ENCODE measurements at places on chromosomes 7 and 10.

DNA sequence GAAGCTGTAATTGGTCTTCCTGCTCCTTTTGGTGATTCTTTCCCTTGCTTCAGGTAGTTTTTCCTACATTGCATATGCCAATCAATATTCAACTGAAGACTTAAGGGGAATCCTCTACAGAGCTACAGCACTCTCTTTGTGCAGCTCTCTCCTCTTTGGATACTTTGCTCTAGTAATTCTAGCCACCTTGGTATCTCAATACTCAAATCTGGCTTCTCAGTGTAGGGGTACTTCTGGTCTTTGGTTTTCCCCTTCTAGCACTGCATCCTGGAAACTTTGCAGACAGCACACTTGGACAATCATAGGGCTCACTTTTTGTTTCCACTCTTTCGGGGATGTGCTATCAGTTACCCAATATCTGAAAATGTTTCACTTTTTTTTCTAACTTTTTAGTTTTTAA is 9.9 kb downstream of the PHTF2 start:
- DNase-seq: no peak

GRCh38 chr7:19814776-19815175 is 41.4 kb upstream of the TMEM196 start:
- no peak for DNase-seq

DNA sequence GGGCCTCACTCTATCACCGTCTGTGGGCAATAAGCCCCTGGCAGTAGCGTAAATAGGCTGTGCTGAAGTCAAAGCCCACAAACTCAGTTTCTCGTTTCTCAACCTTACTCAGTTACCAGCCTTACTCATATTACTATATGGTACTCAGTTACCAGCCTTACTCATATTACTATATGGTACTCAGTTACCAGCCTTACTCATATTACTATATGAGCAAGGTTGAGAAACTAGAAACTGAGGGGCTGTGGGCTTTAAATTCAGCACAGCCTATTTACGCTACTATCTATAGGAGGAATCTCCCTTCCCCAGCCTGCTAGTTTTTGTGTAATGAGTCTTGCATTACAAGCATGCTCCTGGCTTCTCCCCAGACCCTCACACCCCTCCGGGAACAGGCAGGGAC is 35.4 kb downstream of the CCDC3 start:
- no peak for DNase-seq

- DNase-seq: no peak
Measured at GRCh38 chr7:92425311-92425947, 21.9 kb upstream of the GATAD1 start.

DNA sequence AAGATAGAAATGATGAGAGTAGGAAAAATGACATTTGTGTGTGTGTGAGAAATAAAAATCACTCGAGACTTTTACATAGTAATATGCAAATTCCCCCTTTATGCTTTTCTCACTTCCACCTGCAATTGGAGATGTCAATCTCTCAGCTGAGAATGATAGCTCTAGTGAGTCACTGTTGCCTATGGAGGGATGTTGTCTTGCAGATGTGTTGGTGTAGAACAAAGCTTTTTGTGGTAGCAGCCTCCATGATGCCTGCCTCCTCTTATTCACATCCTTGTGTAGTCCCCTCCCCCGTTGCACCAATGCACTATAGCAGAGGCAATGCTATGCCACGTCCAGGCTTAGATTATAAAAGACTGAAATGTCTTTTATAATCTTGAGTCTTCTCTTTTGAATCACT is 33.8 kb downstream of the SPAG6 start:
- DNase-seq: peak; percentile 17

DNA sequence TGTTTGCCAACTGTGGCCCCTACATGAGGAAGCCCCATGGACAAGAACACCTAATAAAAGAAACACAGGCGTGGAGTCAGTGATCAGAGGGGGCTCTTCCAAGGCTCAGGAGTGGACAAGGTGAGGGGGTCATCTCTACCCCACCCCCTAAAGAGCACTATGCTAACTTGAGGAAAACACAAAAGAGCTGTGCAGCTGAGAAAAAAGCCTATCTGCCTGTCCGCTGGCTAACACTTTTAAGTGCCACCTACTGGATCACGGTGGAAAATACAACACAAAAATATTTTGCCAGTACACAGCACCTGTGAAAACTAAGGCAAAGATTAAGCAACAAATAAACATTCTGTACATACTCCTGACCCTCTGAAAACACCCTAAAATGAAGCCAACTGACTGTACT is 53.1 kb upstream of the COBL start:
- no peak for DNase-seq
